ENCODE measurements at places on chromosomes 2 and 18. TPM values are rescaled to one million over a fixed set of nuclear protein-coding genes. Genes with fewer than 3 reads are reported as not detected.
A peak's percentile ranks its signal among the peaks of the same experiment; 100 is the strongest.

IL36RN gene
- not detected for polyA plus RNA-seq

ALPI gene
- polyA plus RNA-seq: 0.14 TPM

MCM6 gene
- 75.8 TPM for polyA plus RNA-seq

MC5R gene
- 0.13 TPM for polyA plus RNA-seq

ATP5MC3 gene
- polyA plus RNA-seq: 367 TPM

RAPH1 gene
- 16.0 TPM for polyA plus RNA-seq

ICOS gene
- not detected for polyA plus RNA-seq

ZNF396 gene
- 7.0 TPM for polyA plus RNA-seq

DNA sequence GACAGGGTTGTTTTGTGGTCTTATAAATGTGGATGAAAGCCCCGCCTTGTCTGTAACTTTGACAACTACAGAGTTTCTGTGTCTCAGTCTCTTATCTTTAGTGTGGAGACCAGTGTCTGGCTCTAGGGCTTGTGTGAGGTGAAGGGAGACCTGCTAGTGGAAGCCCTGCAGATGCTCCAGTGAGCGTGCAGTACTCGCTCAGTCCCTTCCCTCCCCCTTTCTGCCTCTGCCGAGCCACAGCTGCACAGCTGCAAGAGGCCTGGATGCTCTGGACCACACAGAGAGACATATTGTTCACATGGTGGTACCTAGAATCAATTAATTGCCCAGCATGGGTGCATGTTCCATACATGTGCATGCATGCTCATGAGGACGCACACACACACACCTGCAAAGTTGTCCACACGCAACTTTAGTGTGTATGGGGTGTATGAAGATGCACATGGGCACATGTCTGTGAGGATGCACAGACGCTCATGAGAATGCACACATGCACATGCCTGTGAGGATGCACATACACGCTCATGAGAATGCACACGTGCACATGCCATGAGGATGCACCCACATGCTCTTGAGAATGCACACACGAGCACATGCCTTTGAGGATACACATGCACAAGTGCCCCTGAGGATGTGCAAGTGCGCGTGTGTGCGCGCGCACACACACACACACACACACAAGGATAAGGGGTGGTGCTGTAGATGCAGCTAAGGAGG lies 282.1 kb upstream of the HS6ST1 start:
- DNase-seq: no peak

- DNase-seq: no peak
These were observed 84.4 kb downstream of the TGOLN2 start for GRCh38 chr2:85243101-85244072.

DNA sequence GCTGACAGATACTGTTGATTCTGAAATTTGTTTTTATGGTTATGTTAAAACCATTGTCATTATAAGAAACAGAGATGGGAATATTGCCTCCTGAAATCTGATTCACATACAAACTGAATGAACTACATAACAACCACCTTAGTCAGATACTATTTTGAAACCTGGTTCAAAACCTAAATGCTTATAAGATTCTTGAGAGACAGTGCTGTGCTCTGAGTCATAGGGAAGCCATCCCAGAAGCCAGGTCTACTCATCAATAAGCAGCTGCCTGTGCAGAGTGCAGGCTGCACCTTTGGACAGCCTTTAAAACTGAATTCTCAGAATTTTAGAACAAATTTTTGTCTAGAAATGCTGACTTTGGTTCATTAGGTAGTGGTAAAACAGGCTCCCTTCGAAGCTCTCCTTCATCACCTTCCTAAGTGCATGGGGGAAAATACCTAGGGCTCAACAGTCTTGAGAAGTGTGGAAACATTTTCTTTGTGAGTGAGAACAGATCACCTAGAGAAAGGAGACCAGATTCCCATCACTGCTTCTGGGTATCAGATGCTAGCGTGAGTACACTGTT lies at the start of gene SERPINB7:
TSS of gene SERPINB7 (plus strand) at position 253 of the 565 bp plus-strand sequence. CDS start 6,955 bp downstream, outside the sequence.
- no peak for DNase-seq

DNA sequence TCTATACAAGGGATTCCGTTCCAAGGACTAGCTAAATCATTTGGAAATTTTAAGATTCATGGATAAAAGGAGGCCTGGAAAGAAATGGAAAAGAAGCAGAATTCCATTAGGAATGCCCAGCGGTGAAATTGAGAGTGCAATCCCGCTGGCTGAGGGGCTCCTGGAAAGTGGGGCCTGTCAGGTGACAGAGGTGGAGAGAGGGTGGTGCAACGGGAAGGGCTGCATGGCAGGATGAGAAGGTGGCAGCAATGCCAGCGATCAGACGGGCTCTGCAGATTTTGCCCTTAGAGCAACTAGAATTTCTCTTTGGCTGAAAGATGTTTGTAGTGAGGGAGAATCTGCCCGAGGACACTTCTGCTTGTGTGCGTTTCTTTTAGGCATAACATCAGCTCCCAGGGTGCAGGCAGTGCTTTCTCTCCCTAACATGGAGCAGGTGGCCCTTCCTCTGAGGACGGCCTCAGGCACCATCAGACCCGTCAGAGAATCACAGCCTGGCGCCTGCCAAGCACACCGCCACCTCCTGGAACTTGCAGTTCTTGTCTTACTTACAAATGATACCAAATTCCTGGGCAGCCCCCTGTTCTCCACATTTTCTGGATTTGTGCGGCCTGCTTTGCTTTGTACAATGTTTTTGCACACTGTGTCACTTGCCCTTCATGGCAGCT lies 261.6 kb downstream of the NDUFA10 start:
- DNase-seq: no peak

GRCh38 chr2:59922450-59922849 lies 631.0 kb downstream of the BCL11A start:
- DNase-seq: no peak

DNA sequence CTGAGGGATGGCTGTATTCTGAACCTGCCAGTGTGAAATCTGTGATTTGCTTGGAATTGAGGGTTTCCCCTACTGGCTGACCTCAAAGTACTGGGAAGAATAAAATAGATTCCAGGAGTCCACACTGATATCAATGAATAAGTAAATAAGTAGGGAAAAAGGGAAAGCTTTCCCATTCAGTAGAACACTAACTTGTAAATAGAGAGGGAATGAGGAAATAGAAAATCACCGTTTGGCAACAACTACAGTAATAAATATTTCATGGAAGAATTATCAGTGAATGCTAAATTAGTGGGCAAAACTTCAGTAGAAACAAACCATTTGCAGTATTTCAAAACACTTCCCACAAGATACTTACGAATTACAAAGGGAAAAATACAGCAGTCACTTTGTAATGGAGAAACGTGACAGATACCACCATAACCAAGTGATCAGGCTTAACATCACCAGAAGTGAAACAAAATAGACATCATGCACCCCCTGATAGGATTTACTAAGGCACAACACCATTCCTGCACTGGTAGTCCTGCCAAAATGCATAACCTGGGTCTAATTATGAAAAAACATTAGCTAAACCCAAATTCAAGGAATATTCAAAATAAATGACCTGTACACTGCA lies 88.5 kb downstream of the ICA1L start:
- no peak for DNase-seq

GRCh38 chr2:238114331-238114841 lies 14.2 kb downstream of the ESPNL start:
- no peak for DNase-seq

GRCh38 chr2:174996622-174997021 lies 8.6 kb downstream of the CHN1 start:
- no peak for DNase-seq

DNA sequence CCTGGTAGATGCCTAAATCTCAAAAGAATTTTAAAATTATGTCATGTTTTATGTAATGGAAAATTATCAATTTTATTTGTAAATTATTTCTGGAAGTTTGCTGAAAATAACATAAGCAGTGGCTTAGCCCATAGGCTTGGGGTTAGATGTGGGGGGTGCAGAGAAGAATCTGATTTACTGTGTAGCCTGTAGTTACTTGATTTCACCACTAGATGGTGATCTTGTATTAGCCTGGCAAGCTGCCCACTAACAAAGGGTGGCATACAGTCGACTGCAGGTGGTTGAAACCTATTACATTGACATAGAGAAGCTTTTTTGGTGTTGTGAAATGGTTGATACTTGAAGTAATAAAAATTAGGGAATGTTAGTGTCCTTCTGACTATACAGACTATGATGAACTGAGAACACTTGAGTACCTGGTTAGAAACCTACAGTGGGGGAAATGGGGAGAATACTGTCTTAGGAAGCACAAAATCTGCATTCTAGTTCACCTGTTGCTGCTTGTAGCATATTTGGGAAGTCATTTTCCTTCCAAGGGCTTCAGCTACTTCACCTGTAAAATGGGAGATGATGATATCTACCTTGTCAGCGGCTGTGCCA lies 191.0 kb upstream of the LHCGR start:
- DNase-seq: peak; percentile 8

Data from right renal cortex interstitium (tissue), 3 donors.